Cardiac fibroblast (primary cell): ENCODE measurements at places on chromosomes 6 and 20.

DNA sequence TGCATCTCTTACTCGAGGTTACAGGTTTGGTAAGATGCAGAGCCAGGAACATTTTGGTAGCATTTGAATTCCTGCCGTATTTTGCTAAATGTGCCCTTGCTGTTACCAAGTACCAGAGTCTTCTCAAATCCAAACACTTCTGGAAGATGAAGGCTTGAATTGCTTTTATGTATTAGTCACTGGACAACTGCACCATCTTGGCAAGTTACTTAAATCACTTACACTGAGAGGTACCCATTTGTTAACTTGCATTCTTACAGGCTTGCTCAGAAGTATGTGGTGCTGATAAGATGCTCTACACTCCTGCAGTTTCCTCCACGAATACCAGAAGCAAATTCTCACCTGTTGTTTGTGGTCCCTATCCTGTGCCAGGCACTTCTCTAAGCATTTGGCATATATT, 12.7 kb downstream of the IL22RA2 start:
- peak; percentile 38 for DNase-seq

DNA sequence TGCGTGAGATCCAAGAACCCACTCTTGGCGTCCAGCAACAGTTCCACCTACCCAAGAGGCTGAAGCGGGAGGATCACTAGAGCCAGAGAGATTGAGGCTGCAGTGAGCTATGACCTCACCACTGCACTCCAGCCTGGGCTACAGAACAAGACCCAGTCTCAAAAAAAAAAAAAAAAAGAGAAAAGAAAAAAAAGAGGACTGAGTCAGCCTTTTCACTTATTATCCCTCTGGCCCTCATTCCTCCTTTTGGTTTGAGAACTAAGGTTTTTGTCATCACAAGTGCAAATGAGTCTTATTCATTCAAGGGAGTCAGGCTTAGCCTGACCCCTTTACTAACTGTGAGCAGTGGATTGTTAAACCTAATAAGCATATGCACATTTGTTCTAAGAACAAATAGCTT, 37.9 kb upstream of the JARID2 start:
- DNase-seq = peak; percentile 44

GRCh38 chr6:111210194-111210728, 123.0 kb downstream of the SLC16A10 start:
- peak; percentile 79 for DNase-seq

DNA sequence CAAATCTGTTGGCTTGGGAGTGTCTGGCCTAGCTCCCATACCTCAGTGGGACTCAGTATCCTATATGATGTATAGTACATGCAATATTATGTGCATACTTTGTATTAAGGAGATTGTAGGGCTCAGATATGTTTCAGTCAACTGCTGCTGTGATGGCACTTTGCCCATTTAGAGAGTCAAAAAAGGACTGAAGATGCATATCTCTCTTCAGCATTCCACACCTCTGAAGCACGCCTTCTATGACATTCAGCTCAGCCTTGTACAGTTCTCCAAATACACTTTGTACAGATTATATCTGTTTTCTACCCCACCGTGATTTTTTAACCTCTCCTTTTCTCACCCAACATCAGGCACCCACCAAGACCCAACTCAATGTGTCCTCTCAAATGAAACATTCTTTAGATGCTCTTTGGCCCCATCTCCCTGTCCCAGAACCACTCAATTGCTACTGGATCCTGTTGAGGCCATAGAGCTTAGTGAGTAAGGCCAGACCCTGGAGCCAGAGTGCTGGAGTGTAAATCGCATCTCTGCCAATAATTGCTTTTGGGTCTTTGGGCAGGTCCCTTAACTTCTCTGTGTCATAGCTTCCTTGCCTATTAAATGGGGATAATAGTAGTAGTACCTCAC, 15.6 kb downstream of the ENPP1 start:
- DNase-seq = no peak

GRCh38 chr6:135093578-135093977, 39.0 kb upstream of the HBS1L start:
- DNase-seq = no peak

- no peak for DNase-seq
Observed at GRCh38 chr6:115914098-115914497, 146.6 kb downstream of the FRK start.

DNA sequence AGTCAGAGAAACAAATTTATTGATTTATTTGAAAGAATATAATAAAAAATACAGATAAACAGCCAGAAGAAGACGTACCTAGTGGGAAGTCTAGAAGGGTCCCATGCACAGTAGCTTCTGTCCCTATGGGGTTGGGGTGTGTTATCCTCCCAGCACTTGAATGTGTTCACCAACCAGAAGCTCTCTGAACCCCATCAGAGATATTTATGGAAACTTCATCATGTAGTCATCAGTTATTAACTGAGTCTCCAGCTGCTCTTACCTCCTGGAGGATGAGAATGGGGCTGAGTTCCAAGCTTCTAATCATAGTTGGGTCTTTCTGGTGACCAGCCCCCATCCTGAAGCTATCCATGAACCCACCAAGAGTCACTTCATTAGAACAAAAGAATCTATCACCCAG, 15.4 kb upstream of the USP45 start:
- no peak for DNase-seq

DNA sequence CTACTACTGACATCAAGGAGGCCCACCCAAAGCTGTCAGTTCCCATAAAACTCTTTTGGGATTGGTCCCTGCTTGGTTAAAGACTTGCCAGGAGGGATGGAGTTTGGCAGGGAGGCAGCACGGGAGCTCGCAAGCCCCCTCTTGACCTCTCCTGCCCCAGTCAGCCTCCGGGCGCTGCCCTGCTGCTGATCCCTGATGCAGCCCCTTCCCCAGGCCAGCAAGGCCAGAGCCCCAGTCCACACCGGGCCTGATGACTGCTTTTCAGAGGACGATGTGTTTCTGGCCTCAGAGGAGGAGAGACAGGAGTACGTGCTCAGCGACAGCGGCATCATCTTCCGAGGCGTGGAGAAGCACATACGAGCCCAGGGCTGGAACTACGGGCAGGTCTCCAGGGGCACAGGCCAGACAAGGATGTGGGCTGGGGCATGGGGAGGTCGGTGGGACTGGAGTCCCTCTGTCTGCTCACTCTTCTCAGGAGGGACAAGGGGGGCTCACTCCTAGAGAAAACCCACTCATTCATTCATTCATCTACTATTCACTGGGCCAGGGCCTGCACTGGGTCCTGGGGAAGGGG, 15.6 kb downstream of the TGM6 start:
- no peak for DNase-seq

GRCh38 chr6:159074876-159075275, 30.1 kb upstream of the TAGAP start:
- DNase-seq = no peak

- DNase-seq = no peak
Observed at GRCh38 chr20:40232273-40232672, 456.8 kb downstream of the MAFB start.

DNA sequence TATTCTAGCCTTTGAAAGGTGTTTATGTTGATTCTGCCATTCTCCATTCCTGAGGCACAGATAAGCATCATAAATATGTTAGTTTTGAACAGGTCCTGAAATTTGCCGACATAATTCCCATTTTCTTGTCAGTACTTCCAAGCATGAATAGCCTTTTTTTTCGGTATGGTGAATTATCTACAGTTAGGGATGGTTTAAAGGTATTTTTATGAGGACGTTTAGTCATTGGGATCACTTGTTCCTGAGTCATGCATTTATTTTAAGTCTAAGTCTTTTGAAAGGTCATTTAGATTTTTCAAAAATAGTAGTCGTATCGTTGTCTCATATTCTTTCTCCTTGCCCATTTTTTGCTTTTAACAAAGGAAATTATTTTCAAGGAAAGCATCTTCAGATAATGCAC, 98.7 kb downstream of the PHACTR3 start:
- no peak for DNase-seq
